ENCODE measurements at places on chromosomes 1 and 21.

DNA sequence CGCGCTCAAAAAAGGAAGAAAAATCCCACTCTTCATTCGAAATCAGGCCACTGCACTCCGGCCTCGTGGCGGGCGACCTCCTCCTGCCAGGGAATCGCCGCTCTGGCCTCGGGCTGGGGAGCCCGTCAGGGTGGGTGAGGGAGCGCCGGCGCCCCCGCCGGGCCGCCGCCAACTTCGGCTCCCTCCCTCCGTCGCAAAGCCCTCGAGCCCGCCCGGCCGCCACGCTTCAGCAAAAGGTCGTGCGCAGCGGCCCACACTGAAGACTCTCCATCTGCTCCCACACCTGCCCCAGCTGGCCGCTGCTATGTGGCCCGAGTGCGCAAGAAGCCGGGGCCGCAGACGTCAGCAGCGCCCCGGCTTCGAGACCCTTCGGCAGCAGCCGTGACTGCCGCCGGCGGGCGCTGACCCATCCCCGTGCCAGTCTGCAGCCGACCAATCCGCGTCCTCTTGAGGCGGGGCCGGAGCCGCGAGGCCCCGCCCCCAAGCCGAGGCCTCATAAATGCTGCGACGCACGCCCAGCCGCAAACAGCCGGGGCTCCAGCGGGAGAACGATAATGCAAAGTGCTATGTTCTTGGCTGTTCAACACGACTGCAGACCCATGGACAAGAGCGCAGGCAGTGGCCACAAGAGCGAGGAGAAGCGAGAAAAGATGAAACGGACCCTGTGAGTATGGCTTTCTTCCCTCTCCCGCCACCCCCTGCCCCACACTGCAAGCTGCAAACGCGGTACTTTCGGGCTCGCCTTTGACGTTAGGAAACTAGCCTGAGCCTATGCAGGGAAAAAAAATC is at the start of gene RGS2:
Gene RGS2, plus strand, starts transcription at position 522 of the 789 bp plus-strand sequence. Its CDS starts 33 bp downstream, at position 555.
- peak; percentile 96 for DNase-seq

DNA sequence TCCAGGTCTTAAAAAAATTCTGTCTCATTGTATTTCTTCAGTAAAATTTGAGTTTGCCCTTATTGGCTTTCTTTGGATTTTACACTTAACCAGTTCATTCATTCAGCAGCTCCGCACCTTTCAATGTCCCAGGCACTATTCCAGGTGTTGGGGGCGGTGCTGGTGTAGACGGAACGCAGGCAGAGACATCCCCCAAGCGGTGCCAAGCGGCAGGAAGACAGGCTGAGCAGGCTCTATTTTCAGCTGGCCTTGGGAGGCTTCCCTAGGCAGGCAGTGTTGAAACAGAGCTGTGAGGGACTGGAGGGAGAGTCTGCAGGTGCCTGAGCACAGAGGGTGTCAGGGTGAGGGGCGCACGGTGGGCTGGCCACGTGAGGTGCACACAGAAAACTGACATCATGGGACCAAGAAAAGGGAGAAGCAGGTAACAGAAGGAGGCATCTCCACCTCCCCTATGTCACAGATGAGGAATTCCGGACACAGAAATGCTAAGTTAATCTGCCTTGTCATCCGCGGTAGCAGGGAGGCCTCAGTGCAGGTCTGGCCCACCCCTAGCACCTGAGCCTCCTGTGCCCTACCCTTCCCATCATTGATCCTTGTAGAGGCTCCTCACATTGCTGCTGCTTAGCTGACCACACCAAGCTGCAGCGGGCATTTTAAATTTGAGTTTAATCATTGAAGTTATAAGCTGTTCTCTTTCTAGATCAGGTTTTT is 40.8 kb downstream of the SLC37A1 start:
- DNase-seq: no peak

GRCh38 chr1:71039661-71040262 is 7.9 kb downstream of the PTGER3 start:
- no peak for DNase-seq

- no peak for DNase-seq
Observed at GRCh38 chr1:30024411-30025195, 698.8 kb downstream of the MATN1 start.

- DNase-seq: no peak
Observed at GRCh38 chr1:89065079-89065868, at the start of gene GBP1. Gene GBP1 (minus strand): TSS chr1:89065208. CDS start chr1:89063234, 1,974 bp downstream.

GRCh38 chr1:81410941-81411340 is 389.8 kb upstream of the ADGRL2 start:
- DNase-seq: no peak

DNA sequence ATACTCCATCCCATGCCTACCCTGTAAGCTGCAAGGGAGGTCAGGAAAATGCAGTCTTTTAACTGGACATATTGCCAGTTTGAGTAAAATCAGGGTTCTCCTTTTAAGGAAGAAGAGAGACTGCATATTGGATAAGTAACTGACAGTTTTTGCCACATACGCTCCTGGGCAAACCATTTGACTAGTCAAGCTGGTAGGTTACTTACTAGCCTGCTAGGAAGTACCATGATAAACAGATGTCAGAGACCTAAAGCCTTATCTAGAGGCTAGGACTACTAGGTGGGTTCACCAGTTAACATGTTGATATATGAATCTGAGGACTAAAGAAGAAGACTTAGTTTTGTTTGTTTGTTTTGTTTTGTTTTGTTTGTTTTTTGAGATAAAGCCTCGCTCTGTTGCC is 33.5 kb downstream of the EEIG2 start:
- DNase-seq: no peak

DNA sequence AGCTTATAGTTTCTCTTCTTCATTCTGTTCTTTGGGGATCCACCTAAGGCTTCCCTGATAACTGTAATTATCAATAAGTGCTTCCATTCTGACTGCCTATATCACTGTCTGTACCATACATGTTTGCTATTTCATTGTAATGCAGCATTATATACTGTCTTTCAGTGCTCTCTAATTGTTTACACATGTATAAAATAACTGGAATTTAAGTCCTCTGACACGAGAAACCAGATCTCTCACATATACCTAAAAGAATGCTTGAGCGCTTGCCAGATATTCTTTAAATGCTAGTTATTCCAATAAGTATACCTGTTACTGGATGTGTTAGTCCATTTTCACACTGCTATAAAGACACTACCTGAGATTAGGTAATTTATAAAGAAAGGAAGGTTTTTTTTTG is 34.7 kb downstream of the CELF3 start:
- DNase-seq: no peak

- DNase-seq: no peak
Observed at GRCh38 chr1:33943978-33944377, 80.1 kb downstream of the HMGB4 start.

- DNase-seq: no peak
Observed at GRCh38 chr1:226408285-226409184, 642 bp upstream of the PARP1 start.

DNA sequence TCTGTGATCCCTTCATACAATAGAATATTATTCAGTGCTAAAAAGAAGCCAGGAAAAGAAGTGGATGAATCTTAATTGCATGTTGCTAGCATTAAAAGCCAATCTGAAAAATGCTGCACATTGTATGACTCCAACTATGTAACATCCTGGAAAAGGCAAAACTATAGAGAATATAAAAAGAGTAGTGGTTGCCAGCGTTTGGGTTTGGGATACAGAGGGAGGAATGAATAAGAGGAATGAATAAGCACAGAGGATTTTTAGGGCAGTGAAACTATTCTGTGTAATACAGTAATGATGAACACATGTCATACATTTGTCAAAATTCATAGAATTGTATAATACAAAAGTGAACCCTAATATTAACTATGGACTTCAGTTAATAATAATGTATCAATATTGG is 42.5 kb downstream of the GPR88 start:
- DNase-seq: no peak

- DNase-seq: no peak
Observed at GRCh38 chr21:41393876-41394465, 32.1 kb upstream of the MX1 start.

- DNase-seq: no peak
Observed at GRCh38 chr1:89931964-89932363, 62.9 kb upstream of the ZNF326 start.

DNA sequence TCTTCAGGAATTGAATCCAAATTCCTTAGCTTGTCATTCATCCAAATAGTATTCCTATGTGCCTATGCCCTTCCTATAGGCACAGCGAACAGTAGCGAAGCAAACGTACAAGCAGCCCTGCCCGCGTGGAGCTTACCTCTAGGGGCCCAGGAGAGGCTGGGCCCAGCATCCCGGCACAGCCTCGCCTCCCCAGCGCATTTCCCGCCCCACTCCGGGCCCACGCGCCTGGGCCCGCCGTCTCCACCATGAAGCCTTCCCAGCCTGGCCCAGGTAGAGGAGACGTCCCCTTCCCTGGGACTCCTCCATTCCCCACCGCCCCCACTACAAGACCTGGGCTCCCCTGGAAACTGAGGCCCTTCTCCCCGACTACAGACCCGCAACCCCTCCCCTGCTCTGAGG is 245 bp upstream of the TMEM269 start:
- no peak for DNase-seq

- DNase-seq: no peak
Observed at GRCh38 chr1:216823731-216824130, 100.5 kb upstream of the ESRRG start.

GRCh38 chr1:154400381-154400801 is 4.8 kb upstream of the IL6R start:
- DNase-seq: no peak

DNA sequence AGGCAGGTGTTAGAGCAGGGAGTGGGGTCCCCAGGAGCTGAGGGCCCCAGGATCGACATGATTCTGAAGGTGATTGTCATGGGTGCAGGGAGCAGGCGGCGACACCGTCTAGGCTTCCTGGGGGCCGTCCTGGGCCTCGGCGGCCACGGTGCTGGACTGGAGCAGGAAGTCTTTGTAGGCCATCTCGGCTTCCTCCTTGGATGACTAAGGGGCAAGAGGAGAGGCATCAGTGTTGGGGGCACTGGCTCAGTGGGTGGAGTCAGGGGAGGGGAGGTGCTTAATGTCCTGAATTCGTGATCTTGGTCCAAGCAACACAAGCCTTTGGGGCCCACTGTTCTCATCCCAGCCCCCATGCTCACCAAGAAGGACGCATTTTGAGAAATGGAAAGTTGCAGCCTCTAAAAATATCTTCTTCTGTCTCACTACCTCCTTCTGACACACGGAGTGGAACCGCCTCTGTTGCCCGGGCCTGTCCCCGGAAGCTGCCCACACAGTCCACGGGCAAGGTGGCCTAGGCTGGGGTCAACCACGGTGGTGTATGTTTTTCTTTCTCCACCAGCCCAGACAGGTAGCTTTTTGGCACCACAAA is 8.6 kb upstream of the FCMR start:
- no peak for DNase-seq

DNA sequence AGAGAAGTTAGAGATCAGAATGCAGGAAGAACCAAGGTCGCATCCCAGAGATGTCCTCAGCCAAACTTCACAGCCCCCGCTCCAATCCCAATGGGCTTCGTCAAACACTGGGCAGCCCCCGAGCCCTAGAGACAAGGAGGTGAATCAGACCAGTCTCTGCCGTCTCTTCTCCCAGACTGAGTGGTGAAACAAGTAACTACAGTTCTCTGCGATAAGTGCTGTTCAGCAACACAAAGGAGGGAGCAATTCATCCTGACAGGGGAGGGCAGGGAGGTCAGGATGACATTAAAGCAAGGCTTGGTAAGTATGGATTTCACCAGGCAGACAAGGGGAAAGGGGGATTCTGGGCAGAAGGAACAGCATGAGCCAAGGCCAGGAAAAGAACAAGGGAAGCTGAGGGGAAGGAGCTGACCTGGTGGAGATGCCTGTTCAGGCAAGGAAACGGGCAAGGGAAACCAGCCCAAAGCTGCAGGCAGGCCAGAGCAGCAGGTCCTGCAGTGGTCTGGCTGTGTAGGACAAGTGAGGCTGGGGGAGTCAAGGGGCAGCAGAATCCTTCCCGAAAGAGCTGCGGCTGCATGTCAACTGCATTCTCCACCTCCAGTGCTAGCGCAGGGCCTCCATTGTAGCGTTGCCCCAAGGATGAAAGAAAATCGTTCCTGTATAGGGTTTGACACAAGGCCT is 13.6 kb upstream of the ERI3 start:
- no peak for DNase-seq

GRCh38 chr1:213759359-213760181 is 228.2 kb upstream of the PROX1 start:
- peak; percentile 86 for DNase-seq

- no peak for DNase-seq
Observed at GRCh38 chr1:17016317-17016661, 4.6 kb upstream of the ATP13A2 start.

- no peak for DNase-seq
Observed at GRCh38 chr1:111221633-111222291, 5.8 kb upstream of the CHI3L2 start.

DNA sequence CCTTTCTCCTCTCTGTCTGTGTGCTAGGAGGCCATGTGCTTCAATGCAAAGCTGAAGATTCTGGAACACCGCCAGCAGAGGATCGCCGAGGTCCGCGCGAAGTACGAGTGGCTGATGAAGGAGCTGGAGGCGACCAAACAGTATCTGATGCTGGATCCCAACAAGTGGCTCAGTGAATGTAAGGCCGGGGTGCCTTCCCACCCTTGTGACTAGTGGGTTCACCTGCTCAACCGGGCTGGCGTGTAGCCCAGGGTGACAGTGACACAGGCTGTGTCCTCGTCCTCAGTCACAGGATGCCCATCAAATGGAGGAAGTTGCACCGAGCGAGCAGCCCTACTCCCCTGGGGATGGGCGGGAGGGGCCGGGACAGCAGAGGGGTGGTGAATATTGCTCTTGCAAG is 544.1 kb downstream of the KIF26B start:
- DNase-seq: no peak

DNA sequence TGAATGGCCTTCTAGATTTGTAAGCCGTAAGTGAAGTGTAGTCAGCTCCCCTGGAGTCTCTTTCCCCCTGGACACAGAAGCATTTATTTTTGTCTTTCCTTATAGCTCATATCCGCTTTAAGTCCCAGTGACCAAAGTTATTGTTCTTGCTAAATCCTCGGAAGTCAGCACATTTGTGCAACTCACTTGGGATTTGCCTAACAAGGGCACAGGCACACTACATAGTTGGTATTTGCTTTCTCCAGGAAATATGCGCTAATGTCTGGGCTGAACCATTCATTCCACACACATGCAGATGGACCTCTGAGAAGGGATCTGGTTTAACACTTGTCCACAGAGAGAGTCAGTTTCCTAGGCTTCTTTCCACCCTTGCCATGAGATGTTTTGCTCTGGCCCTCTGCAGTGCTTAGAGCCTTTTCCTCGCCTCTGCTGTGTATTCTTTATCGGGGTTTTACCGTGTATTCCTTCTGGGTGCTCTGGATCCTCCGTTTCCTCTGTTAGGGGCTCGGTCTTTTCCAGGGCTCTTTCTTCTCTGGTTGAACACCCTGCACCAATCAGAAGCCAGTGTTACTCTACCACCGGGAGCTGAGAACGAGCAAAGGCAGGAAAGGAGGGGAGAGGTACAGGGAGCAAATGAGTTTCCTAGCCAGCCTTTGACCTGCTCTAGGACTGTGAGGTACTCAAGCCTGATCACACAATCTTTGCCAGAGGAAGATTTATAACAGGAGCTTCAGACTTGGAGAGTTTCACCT is 72.4 kb downstream of the ABCA4 start:
- no peak for DNase-seq

GRCh38 chr1:29211086-29212030 is 19.4 kb downstream of the MECR start:
- no peak for DNase-seq

GRCh38 chr1:155083052-155083541 is 4.5 kb downstream of the EFNA3 start:
- DNase-seq: no peak
